ENCODE measurements at places on chromosomes 2 and 18. TPM values are rescaled to one million over a fixed set of nuclear protein-coding genes. Genes with fewer than 3 reads are reported as not detected.

UPP2 gene
- total RNA-seq = not detected

ERFE gene
- total RNA-seq = not detected

RTP5 gene
- not detected for total RNA-seq

FAHD2A gene
- total RNA-seq = 19.4 TPM

VIT gene
- total RNA-seq = 4.2 TPM

TDRD15 gene
- total RNA-seq = not detected

TIGD1 gene
- 3.7 TPM for total RNA-seq

MYOM1 gene
- 5.0 TPM for total RNA-seq

DNA sequence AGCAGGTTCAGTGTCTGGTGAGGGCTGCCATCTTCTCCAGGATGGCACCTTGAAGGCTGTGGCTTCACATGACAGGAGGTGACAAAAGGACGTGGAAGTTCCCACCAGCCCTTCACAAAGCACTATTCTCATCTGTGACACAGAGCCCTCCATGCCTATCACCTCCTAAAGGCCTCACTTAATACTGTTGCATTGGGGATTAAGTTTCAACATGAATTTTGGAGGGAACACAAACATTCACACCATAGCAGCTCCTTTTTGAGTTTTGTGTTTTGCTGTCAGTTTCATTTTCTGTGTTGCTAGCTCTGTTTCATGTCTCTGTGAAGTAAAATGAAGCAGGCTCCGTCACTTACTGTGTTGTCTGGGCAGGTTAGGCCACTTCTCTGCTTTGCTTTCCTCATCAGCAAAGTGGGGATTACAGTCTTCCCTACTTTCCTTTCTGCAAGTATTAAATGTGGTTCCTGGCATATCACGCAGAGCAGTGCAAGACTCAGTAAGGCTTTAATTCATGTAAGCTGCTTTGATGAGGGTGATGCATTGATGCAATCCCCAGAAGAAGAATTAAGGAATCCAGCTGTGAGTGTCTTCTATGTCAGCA, 31.6 kb downstream of the LIMS1 start:
- H3K4me3 ChIP-seq = no peak overlapping the region
- H3K27ac ChIP-seq = no peak overlapping the region
- H3K36me3 ChIP-seq = no peaks in the 10 kb centered on the region
- no peak for DNase-seq
- H3K27me3 ChIP-seq = no peaks in the 10 kb centered on the region
- H3K4me1 ChIP-seq = peaks cover 23% of the 10 kb centered on the region

GRCh38 chr18:62399276-62399675, 74.2 kb downstream of the TNFRSF11A start:
- H3K27ac ChIP-seq = no peak overlapping the region
- no peaks in the 10 kb centered on the region for H3K36me3 ChIP-seq
- H3K27me3 ChIP-seq = no peaks in the 10 kb centered on the region
- no peak for DNase-seq

GRCh38 chr2:239363946-239364637, 36.7 kb downstream of the HDAC4 start:
- H3K4me1 ChIP-seq = no peaks in the 10 kb centered on the region
- no peak overlapping the region for H3K4me3 ChIP-seq
- H3K27me3 ChIP-seq = no peaks in the 10 kb centered on the region
- H3K36me3 ChIP-seq = no peaks in the 10 kb centered on the region
- no peak overlapping the region for H3K27ac ChIP-seq
- DNase-seq = peak; percentile 28

- DNase-seq = no peak
- H3K27ac ChIP-seq = no peak overlapping the region
- no peak overlapping the region for H3K4me3 ChIP-seq
Measured at GRCh38 chr2:105643405-105644173, 101.1 kb upstream of the NCK2 start.

DNA sequence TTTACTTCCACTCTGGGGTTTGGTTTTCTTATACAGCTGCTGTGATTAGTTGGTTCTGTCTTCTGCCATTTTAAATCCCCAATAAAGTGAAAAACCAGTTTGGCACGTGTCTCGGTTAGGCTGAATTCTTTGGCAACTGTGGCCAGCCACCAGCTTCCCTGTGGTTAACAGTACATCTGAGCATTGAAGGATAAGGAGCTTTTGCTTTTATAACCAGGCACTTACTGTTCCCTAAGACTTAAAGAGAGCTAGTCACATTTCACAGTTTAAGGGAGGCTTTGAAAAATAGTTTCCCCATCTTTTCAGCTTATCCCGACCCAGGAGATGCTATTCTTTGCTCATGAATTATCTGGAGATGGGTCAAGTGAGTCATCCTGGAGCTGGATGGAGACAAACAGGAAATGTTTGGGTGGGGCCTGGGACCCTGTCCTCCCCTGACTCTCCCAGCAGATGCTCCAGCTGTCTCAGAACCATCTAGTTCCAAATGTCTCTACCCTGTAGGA, 57.3 kb upstream of the EML6 start:
- DNase-seq = no peak
- H3K4me1 ChIP-seq = peaks cover 56% of the 10 kb centered on the region
- H3K4me3 ChIP-seq = no peak overlapping the region

DNA sequence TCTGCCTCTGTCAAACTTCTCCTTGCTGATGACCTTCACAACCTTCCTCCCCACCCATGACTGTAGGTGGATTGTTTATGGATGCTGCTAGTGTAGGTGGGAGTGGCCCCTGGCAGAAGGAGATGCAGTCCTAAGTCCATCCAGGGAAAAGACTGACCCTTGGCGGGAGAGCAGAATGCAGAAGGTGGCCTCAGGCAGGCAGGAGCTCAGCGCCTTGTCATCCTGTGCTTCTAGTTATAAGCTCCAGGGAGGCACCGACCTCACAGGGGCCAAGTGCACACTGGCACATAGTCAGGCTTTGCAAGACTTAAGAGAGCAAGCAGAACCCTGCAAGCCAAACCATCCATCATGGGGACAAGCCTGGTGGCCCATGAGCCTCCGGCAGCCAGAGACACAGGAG, 74.4 kb downstream of the CAPN13 start:
- DNase-seq = no peak
- H3K36me3 ChIP-seq = no peaks in the 10 kb centered on the region
- peaks cover 5% of the 10 kb centered on the region for H3K27me3 ChIP-seq
- no peak overlapping the region for H3K27ac ChIP-seq
- H3K4me1 ChIP-seq = no peaks in the 10 kb centered on the region

DNA sequence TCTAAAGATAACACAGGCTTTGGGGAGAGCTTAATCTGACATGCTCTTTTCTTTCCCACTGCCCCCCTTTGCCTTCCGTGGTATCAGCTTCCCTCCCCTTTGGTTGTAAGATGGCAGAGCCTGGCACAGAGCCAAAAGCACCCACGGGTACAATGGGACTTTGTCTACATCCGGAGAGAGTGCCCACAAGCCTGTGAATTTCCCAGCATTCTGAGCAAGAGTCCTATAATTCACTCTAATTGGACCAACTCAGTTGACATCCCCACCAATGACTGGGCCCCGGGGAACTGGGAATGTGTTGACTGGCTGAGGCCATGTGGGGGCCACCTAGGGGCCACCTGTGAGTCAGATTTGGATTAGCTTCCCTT, 20.1 kb upstream of the C2orf72 start:
- DNase-seq = no peak
- H3K36me3 ChIP-seq = no peaks in the 10 kb centered on the region
- H3K27me3 ChIP-seq = peaks cover 5% of the 10 kb centered on the region
- H3K4me3 ChIP-seq = no peak overlapping the region

DNA sequence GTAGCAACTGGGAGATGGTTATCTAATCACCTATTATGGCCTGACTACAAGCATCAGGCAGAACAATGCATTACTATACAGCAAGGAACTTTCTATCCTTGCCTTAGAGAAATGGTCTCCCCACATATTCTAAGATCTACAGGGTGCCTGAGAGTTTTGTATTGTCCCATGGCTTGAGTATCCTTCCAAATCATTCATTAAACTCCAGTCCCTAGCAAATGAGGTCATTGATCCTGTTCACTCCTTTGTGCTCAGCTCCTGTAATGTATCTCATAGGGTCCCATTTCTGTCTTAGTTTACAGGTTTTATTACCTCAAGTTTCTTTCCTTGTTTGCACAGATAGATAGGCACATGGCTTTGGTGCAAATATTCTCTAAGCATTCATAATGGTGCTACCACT, 9.0 kb downstream of the HNMT start:
- H3K4me1 ChIP-seq = peaks cover 27% of the 10 kb centered on the region
- H3K36me3 ChIP-seq = peaks cover 24% of the 10 kb centered on the region
- DNase-seq = no peak
- no peak overlapping the region for H3K27ac ChIP-seq
- H3K4me3 ChIP-seq = no peak overlapping the region
- no peaks in the 10 kb centered on the region for H3K27me3 ChIP-seq

DNA sequence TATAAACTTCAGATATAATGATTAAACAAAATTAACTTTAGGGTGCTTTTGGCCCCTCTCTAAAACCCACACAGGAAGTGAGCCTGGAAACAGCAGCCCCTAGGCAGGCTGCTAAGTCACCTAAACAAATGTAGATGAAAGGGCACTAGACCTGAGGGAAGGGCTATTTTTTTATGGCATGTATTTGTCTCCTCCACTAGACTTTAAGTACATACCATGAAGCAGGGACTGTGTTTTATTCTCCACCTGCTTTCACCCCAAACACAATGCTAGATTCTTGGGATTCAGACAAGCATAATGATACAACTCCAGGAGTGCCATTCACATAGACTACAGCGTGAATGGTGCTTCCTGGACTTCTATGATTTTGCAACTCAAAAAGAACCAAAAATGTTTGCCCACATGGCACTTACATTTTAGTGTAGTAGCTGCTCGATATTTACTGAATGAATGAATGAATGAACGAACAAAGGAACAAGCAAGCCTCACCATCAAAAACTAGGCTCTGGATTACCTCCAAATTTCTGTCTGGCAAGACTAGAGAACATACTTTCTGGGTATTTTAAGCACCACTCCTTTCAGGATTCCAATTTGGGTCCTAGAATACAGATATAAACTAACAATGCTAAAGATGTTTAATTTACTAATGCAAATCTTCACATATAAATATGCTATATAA, 10.1 kb downstream of the ATAD2B start:
- H3K4me3 ChIP-seq = no peak overlapping the region
- H3K4me1 ChIP-seq = peaks cover 17% of the 10 kb centered on the region
- DNase-seq = no peak

GRCh38 chr2:45388541-45389100, 222.4 kb downstream of the SRBD1 start:
- H3K4me1 ChIP-seq = no peaks in the 10 kb centered on the region
- H3K4me3 ChIP-seq = no peak overlapping the region
- peaks cover 15% of the 10 kb centered on the region for H3K36me3 ChIP-seq

DNA sequence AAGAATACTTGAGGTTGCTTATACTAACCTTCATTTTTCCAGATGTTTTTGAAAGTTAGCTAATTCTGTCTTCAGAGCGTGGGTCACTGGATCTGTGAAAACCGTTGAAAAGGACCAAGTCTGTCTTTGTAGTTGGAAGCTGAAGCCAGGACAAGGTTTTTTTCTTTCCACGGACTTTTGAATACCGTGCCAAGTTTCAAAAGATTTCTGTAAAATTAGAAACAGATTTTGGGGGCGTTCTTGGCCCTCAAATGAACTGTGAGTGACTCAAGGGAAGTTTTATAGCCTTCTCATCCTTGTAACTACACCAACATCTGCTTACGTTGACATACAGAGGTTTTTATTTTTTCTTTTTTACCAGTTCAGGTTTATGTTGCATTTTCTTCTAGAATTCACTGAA, at the start of gene FAP:
TSS of gene FAP (minus strand) at position 152 of the 400 bp plus-strand sequence. CDS start at position 34, 118 bp downstream.
- H3K27me3 ChIP-seq = no peaks in the 10 kb centered on the region
- no peak for DNase-seq
- H3K36me3 ChIP-seq = no peaks in the 10 kb centered on the region
- H3K4me3 ChIP-seq = peak within 1 kb of the TSS; percentile 7
- peak within 1 kb of the TSS; percentile 32 for H3K27ac ChIP-seq
- H3K4me1 ChIP-seq = peaks cover 13% of the 10 kb centered on the region

GRCh38 chr18:2872095-2872494, 25.3 kb downstream of the EMILIN2 start:
- DNase-seq = no peak
- H3K27ac ChIP-seq = no peak overlapping the region
- no peaks in the 10 kb centered on the region for H3K36me3 ChIP-seq
- no peak overlapping the region for H3K4me3 ChIP-seq
- no peaks in the 10 kb centered on the region for H3K4me1 ChIP-seq
- no peaks in the 10 kb centered on the region for H3K27me3 ChIP-seq

DNA sequence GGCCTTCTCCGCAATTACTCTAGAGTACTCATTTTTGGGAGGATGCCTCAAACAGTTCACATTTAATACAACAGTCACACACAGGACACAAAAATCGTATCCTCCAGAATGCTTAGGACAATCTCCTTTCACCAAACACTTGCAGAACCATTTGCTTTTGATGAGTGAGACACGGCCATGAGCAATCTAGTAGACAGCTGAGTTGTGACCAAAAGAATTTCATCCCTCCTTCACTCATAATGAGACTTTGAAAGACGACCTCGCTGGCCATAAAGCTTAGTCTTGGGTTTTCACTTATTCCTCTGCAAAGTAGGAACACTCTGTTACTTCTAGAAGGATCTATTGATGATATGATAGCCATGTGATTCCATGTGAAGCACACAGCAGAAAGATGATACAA, 87.5 kb upstream of the SLC35G4 start:
- H3K36me3 ChIP-seq = no peaks in the 10 kb centered on the region
- DNase-seq = no peak
- no peaks in the 10 kb centered on the region for H3K4me1 ChIP-seq
- H3K27me3 ChIP-seq = no peaks in the 10 kb centered on the region
- H3K4me3 ChIP-seq = no peak overlapping the region

DNA sequence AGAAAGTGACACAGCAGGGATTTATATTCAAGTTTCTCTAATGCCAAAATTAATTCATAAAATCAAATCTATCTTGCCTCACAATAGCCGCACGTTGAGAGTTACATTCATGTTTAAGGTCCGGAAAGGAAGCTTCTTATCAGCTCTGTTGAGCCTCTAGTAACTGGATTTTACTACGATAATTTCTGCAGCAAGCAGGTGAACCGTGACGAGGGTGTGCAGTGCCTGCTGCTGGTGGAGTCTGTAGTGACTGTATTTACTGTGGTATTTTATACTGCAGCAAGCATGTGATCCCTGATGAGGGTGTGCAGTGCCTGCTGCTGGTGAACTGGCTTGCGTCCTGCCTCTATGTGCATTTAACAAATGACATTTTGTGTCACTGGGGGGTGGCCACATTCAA, 120.0 kb downstream of the SNTG2 start:
- H3K27me3 ChIP-seq = no peaks in the 10 kb centered on the region
- H3K4me3 ChIP-seq = no peak overlapping the region
- no peak overlapping the region for H3K27ac ChIP-seq
- no peaks in the 10 kb centered on the region for H3K36me3 ChIP-seq

All from lower lobe of right lung (tissue), 2 donors.